ENCODE measurements at places on chromosomes 3 and 15. TPM values are rescaled to one million over a fixed set of nuclear protein-coding genes. Genes with fewer than 3 reads are reported as not detected.

P2RY1 gene
- 33.5 TPM for total RNA-seq

RHO gene
- total RNA-seq, result 0.23 TPM

HES1 gene
- 174 TPM for total RNA-seq

COL6A5 gene
- not detected for total RNA-seq

FBXO40 gene
- total RNA-seq, result 0.68 TPM

- H3K4me3 ChIP-seq, result no peak overlapping the region
- DNase-seq, result no peak
- no peaks in the 10 kb centered on the region for H3K36me3 ChIP-seq
These were observed 244.3 kb upstream of the SLCO3A1 start for GRCh38 chr15:91609231-91609630.

- H3K27me3 ChIP-seq, result no peaks in the 10 kb centered on the region
- H3K27ac ChIP-seq, result no peak overlapping the region
- no peak for DNase-seq
- no peaks in the 10 kb centered on the region for H3K36me3 ChIP-seq
These were observed 3.5 kb upstream of the HHATL start for GRCh38 chr3:42705962-42706585.

GRCh38 chr15:66505430-66505811 is 295 bp downstream of the ZWILCH start:
- peak overlapping the region; percentile 90 for H3K4me3 ChIP-seq
- H3K27ac ChIP-seq, result peak overlapping the region; percentile 78
- no peaks in the 10 kb centered on the region for H3K27me3 ChIP-seq
- H3K4me1 ChIP-seq, result peaks cover 4% of the 10 kb centered on the region
- peaks cover 12% of the 10 kb centered on the region for H3K36me3 ChIP-seq
- DNase-seq, result no peak

DNA sequence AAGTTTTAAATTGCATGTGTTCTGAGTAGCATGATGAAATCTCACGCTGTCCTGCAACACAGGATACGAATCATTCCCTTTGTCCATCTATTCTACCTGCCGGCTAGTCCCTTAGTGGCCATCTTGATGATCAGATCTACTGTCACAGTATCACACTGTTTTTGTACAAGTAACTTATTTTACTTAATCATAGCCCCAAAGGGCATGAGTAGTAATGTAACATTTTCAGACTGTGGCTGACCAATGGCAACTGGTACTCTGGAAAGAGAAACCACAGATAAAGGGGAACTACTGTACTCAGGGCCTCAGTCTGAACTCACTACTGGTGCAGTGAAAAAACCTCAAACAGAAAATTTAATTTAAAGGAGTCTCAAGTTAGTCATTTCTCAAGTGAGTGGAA is 127.3 kb upstream of the MRPL3 start:
- H3K27ac ChIP-seq, result no peak overlapping the region
- H3K4me1 ChIP-seq, result no peaks in the 10 kb centered on the region

DNA sequence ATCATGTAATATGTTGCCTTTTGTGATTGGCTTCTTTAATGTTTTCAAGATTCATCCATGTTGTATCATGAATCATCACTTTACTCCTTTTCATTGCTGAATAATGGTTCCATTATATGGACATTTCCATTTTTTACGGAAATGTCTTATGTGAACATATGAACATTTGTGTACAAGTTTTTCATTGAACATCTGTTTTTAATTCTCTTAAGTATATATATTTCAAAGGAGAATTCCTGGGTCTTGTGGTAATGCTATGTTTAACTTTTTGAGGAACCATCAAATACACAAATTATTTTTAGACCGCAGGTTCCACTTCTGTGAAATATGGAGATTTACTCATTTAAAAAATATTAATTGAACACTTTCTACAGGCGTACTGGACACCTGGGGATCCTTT is 85.7 kb downstream of the ARIH1 start:
- H3K27me3 ChIP-seq, result no peaks in the 10 kb centered on the region
- no peak overlapping the region for H3K27ac ChIP-seq
- DNase-seq, result no peak
- H3K36me3 ChIP-seq, result no peaks in the 10 kb centered on the region
- no peak overlapping the region for H3K4me3 ChIP-seq
- H3K4me1 ChIP-seq, result no peaks in the 10 kb centered on the region

DNA sequence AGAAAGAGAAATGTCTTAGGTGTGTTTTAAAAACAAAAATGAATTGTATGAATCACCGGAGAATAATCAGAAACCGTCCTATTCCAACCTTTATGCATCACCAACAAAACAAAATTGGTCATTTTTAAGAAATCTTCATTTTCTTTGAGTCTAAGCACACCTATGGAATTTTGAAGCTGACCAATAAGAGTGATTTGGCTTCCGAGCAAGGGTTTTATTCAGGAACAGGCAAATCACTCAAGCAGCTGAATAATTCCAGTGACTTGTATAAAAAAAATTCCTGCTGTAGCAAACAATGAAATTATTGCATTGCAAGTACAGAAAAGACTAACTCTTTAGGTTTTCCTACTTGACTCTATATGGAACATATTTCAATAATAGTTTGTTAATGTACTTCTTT is 83.8 kb upstream of the FNDC3B start:
- H3K36me3 ChIP-seq, result no peaks in the 10 kb centered on the region
- H3K4me1 ChIP-seq, result no peaks in the 10 kb centered on the region
- no peak overlapping the region for H3K27ac ChIP-seq
- H3K4me3 ChIP-seq, result no peak overlapping the region
- H3K27me3 ChIP-seq, result no peaks in the 10 kb centered on the region

GRCh38 chr3:184526088-184526433 is 35.5 kb upstream of the EPHB3 start:
- no peak overlapping the region for H3K27ac ChIP-seq
- H3K4me1 ChIP-seq, result no peaks in the 10 kb centered on the region
- peaks cover 2% of the 10 kb centered on the region for H3K27me3 ChIP-seq
- H3K4me3 ChIP-seq, result peak overlapping the region; percentile 36
- DNase-seq, result no peak

GRCh38 chr15:59556380-59556779 is 55.2 kb upstream of the GCNT3 start:
- no peaks in the 10 kb centered on the region for H3K36me3 ChIP-seq
- H3K27me3 ChIP-seq, result no peaks in the 10 kb centered on the region
- no peaks in the 10 kb centered on the region for H3K4me1 ChIP-seq
- H3K4me3 ChIP-seq, result no peak overlapping the region
- DNase-seq, result no peak

GRCh38 chr3:14701676-14702075 is 26.7 kb downstream of the C3orf20 start:
- H3K27me3 ChIP-seq, result no peaks in the 10 kb centered on the region
- no peak overlapping the region for H3K4me3 ChIP-seq
- DNase-seq, result no peak
- no peaks in the 10 kb centered on the region for H3K36me3 ChIP-seq

DNA sequence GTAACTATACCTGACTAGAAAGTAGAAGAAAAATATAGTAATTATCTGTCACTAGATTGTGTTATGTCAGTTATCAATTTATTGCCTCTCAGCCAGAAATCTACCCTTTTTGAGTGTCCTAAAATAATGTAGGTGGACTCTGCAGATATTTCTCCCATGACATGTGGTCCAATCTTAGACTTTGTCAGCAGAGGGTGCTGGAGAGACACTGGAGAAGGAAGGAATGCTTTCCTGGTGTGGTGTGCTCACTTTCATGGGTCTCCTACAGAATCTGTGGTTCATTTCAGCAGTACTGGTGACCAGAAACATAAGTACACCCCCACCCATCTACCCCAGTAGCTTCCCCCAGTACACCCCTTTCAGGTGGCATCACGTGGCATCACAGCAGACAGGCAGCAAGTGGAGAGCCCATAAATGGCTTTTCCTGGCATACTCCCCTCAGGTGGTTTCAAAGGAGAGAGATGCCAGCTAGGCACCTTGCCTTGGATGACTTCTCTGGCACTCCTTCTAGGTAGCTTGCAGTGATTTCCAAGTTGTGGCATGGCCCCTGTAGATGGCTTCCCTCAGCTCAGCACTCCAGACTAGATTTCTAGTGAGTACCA is 114.7 kb downstream of the GADL1 start:
- DNase-seq, result no peak
- no peaks in the 10 kb centered on the region for H3K36me3 ChIP-seq
- H3K4me1 ChIP-seq, result no peaks in the 10 kb centered on the region
- no peak overlapping the region for H3K4me3 ChIP-seq

DNA sequence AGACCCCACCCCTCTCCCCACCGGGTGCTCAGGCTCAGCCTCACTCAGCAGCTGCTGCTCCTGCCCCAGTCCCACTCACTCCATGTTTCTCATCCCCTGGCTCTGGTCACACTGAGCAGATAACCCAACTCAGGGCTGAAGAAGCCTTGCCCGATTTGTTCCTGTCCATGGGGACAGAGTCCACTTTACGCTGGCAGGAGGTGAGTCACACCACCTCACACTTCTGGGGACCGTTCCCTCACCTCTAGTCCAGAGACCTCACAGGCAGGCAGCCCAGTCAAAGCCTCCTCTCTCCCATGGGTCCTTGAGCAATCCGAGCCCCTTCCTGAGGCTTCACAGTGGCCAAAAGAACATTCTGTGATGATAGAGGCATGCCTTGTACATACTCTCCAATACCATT is 1.4 kb downstream of the CIDEC start:
- no peaks in the 10 kb centered on the region for H3K36me3 ChIP-seq
- H3K27me3 ChIP-seq, result no peaks in the 10 kb centered on the region
- no peak for DNase-seq
- no peaks in the 10 kb centered on the region for H3K4me1 ChIP-seq

DNA sequence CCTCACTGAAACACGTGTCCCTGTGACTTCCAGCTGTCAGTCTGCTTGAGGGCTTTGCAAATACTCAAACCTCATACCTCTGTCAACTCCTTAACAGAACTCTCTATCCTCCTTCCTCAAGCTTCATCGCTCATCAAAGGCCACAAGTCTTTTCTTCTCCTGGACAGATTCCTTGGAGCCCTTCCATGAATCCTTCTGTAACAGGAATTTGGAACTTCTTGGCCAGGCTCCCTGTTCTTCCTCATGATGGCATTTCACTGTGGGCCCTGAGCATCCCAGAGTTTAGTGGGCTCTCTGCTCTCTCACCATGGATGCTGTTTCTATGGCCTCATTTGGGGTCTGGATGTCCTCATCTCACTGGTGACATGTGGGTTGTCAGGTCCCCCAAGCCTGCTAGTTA is 105.0 kb upstream of the TLE3 start:
- H3K4me3 ChIP-seq, result no peak overlapping the region
- H3K4me1 ChIP-seq, result no peaks in the 10 kb centered on the region
- H3K27me3 ChIP-seq, result no peaks in the 10 kb centered on the region

GRCh38 chr15:57461541-57461940 is 85.2 kb downstream of the CGNL1 start:
- H3K27ac ChIP-seq, result no peak overlapping the region
- no peaks in the 10 kb centered on the region for H3K4me1 ChIP-seq
- no peak overlapping the region for H3K4me3 ChIP-seq
- no peak for DNase-seq
- H3K36me3 ChIP-seq, result no peaks in the 10 kb centered on the region
- no peaks in the 10 kb centered on the region for H3K27me3 ChIP-seq

DNA sequence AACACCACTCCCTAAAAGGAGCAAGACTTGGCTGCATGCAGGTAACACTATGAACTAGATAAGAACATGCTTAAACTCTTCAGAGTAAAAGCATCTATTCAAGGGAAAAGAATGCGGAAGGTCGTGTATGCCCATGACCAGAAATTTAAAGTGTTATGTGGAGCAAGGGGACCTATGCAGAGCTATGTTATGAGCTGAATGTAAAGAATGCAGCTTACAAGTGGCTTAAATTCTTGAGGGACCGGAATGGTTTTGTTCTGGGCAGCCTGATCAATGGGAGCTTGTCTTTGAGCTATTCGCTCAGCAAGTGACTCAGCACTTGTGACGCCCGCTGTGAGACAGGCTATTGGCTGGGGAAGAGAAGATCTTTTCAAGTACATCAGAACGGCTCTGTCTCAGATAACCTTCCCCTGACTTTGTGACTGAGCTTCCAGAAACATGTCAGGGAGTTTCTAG is 367.5 kb upstream of the THBS1 start:
- no peaks in the 10 kb centered on the region for H3K4me1 ChIP-seq
- no peaks in the 10 kb centered on the region for H3K36me3 ChIP-seq
- DNase-seq, result no peak
- H3K27ac ChIP-seq, result no peak overlapping the region
- H3K4me3 ChIP-seq, result no peak overlapping the region
- H3K27me3 ChIP-seq, result no peaks in the 10 kb centered on the region

DNA sequence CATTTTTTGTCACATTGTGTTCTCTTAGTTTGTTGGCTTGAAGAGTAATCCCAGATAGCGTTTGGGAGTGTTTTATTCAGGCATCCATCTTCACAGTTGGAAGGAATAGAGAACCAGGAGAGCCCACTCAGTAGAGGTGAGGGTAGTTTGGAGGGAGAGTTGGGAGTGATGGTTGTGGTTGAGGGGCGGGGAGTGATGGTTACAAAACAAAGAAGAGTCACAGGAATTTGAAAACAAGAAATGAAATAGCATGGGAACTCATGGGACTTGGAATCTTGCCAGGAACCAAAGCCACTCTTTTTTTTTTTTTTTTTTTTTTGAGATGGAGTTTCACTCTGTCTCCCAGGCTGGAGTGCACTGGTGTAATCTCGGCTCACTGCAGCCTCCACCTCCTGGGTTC is 36.3 kb downstream of the DUT start:
- DNase-seq, result no peak
- no peaks in the 10 kb centered on the region for H3K4me1 ChIP-seq
- no peak overlapping the region for H3K27ac ChIP-seq
- no peaks in the 10 kb centered on the region for H3K27me3 ChIP-seq
- H3K4me3 ChIP-seq, result no peak overlapping the region

- H3K27me3 ChIP-seq, result no peaks in the 10 kb centered on the region
- no peaks in the 10 kb centered on the region for H3K4me1 ChIP-seq
- H3K4me3 ChIP-seq, result peak overlapping the region; percentile 72
- H3K36me3 ChIP-seq, result no peaks in the 10 kb centered on the region
- no peak overlapping the region for H3K27ac ChIP-seq
- no peak for DNase-seq
These were observed 751.0 kb downstream of the ROBO1 start for GRCh38 chr3:79016587-79017376.

- peak; percentile 71 for DNase-seq
- no peaks in the 10 kb centered on the region for H3K36me3 ChIP-seq
- no peaks in the 10 kb centered on the region for H3K27me3 ChIP-seq
- H3K4me1 ChIP-seq, result no peaks in the 10 kb centered on the region
These were observed 9.1 kb upstream of the SKIC8 start for GRCh38 chr15:78308422-78309032.

- H3K36me3 ChIP-seq, result no peaks in the 10 kb centered on the region
- no peak overlapping the region for H3K4me3 ChIP-seq
- H3K4me1 ChIP-seq, result no peaks in the 10 kb centered on the region
- DNase-seq, result no peak
- H3K27me3 ChIP-seq, result no peaks in the 10 kb centered on the region
- H3K27ac ChIP-seq, result no peak overlapping the region
These were observed 157.5 kb downstream of the MEGF11 start for GRCh38 chr15:66095871-66096687.

DNA sequence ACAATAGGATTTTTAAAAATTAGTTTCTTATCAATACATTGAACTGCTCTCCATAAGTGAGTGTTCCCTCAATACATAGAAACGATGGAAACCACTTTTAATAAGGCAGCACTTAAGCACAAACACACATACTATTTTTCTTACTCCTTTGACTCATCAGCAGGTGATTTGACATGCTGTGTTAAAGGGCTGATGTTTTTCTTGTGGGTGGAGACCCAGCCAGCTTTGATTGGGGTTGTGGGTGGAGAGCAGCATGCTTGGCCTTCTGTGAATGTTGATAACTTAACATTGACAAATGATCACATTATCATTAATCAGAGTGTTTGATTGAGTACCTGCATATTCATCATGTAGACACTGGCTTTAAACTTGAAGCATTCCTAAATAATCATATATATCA is 223.0 kb upstream of the DPH6 start:
- H3K27me3 ChIP-seq, result no peaks in the 10 kb centered on the region
- H3K4me1 ChIP-seq, result no peaks in the 10 kb centered on the region
- no peak overlapping the region for H3K4me3 ChIP-seq
- DNase-seq, result no peak
- H3K36me3 ChIP-seq, result no peaks in the 10 kb centered on the region
- H3K27ac ChIP-seq, result no peak overlapping the region
